Activated naive CD4-positive, alpha-beta T cell treated with anti-CD3 and anti-CD28 coated beads for 36 hours (primary cell): ENCODE measurements at places on chromosomes 2 and 18. TPM values are rescaled to one million over a fixed set of nuclear protein-coding genes. Genes with fewer than 3 reads are reported as not detected.

COL6A3 gene
- 3.0 TPM for total RNA-seq

CRACDL gene
- total RNA-seq: 0.14 TPM

KCNE4 gene
- not detected for total RNA-seq

TRIM43 gene
- not detected for total RNA-seq

MAT2A gene
- total RNA-seq: 221 TPM
